Inflammatory macrophage (primary cell): ENCODE measurements at places on chromosomes 4 and X.

- no peak for DNase-seq
Measured at GRCh38 chrX:128759745-128760144, 707.5 kb upstream of the ACTRT1 start.

DNA sequence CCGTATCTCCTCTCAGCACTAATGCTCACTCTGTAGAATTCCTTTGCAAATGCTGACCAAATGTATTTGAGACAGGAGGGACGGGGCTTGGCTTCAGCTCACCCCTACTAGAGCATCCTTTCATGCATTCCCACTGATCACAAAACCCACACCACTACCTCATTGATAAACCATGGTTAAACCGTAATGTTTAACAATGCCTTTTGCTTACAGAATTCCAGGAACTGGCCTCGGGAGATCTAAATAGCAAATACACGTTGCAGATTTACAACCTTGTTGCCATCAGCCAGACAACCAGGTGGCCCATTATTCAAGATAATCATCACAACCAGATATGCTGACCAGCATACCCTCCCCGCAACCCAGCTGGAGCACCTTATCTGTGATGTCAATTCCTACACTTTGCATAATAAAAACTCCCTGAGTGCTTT, 391.9 kb downstream of the KCTD8 start:
- DNase-seq, result no peak

DNA sequence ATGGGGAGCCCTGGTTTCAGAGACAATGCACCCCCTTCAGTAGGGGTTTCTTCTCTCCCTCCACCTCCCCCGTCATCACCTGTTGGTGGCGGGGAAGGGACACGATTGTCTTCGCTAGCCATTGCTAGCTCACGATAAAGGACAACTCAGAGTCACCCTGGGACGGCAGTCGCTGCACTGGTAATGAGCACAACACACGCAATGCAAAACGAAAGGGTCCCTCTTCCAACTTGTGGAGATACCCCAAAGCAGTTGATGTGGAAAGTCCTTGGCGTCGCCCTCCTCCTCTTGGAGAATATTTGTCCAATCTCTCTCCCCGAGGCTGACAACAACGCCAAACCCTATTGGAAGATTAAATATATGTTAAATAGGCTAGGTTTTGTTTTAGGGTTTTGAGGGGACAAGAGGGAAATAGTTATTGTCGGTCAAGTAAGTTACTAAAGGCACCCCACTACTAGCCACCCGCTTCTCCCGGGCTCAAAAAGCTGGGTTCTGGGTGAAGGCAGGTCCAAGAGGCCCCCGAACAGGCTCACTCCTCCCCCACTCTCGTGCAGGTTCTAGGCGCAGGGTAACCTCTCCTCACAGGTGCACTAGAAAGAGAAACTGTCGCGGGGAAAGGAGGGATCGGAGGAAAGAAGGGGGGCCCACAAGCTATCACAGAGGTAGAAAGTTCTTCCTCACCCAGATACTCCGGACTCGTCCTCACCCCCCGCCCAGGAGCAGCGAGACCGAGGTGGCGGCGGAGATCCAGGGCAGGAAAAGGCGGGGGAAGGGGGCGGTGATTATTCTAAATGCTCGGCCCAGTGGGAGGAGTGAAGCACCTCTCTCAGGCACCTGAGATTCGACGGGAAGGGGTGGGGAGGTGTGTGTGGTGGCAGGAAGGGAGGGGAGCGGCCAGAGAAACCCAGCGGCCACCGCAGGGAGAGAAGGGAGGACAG, at the start of gene LRBA:
Gene LRBA, minus strand, starts transcription at position 764 of the 938 bp plus-strand sequence. Its CDS starts 642 bp downstream, at position 122.
- peak; percentile 22 for DNase-seq

- DNase-seq, result no peak
Measured at GRCh38 chrX:112851161-112851779, 10.6 kb upstream of the AMOT start.

GRCh38 chr4:164926301-164926700, 49.3 kb downstream of the APELA start:
- no peak for DNase-seq
